ENCODE measurements at places on chromosomes 1 and 21.

DNA sequence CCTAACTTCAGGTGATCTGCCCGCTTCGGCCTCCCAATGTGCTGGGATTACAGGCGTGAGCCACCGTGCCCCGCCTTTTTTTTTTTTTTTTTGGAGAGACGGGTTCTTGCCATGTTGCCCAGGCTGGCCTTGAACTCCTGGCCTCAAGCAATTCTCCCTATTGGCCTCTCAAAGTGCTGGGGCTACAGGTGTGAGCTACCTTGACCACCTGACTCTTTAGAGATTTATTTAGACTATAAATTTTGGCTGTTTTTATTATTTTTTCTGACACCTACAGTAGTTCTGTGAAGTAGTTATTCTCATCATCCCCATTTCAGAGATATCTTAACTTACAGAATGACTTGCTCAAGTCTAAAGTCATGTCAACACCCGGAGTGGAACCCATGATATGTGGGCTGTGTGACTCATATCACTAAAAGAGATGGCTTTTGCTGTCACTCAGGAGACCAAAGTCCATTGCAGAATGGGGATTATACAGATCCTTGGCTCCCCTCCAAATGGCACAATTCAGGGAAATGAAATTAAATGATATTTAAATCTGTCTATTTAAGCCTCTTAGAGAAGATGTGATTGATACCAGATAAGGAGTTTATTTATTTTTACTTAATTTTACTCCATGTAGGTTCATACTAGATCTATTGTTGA lies 93.2 kb downstream of the CTH start:
- DNase-seq = peak; percentile 5

- DNase-seq = no peak
These were observed 7.9 kb downstream of the TINAGL1 start for GRCh38 chr1:31583995-31584868.

- peak; percentile 27 for DNase-seq
These were observed 64.8 kb downstream of the SLX9 start for GRCh38 chr21:45004481-45005247.

GRCh38 chr1:21631944-21632887 lies 36.9 kb downstream of the RAP1GAP start:
- DNase-seq = no peak

GRCh38 chr1:207833956-207834660 lies 76.8 kb downstream of the CD34 start:
- DNase-seq = no peak

DNA sequence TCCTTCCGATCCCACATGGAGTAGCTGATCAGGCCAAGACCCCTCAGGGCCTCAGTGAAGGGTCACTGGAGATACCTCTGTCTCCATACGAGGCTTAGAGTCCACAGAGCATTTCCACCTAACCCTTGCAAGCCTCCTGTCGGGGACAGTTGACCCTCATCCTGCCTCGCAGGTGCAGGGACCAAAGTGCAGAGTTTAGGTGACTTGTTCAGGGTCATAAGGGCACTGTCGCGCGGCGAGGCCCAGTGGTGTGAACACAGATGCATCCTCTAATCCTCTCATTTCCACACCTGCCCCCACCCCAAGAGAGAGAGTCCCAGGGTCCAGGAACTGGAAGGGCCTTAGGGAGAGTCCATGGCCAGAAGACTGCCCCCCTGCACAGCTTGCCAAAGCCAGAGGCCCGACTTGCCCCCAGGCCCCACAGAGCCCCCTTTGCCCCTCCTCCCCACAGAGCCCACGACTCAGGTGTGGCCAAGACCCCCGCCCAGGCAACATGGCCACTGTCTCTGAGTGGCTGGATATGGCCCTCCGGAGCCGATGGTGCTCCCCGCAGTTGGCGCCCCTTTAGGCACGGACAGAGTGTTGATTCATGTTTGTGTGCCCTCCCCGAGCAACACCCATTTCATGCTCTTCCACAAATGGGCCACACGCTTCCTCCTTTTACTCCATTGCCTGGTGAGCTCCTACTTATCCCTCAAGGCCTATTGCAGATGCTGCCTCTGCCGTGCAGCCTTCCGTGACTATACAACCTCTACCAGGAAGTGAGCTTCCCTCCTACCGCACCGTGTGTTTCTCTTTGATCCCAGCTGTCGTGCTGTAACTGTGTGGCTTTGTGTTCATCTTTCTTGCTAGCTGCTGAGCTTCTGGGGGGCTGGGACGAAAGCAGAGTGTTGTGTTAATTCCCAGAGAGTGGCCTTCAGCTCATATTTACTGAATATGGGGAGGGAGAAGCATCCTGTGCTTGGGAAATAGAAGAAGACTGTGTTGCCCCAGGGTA lies 1.7 kb downstream of the TRPM2 start:
- DNase-seq = no peak

- DNase-seq = no peak
These were observed 8.9 kb upstream of the MUTYH start for GRCh38 chr1:45348966-45349677.

DNA sequence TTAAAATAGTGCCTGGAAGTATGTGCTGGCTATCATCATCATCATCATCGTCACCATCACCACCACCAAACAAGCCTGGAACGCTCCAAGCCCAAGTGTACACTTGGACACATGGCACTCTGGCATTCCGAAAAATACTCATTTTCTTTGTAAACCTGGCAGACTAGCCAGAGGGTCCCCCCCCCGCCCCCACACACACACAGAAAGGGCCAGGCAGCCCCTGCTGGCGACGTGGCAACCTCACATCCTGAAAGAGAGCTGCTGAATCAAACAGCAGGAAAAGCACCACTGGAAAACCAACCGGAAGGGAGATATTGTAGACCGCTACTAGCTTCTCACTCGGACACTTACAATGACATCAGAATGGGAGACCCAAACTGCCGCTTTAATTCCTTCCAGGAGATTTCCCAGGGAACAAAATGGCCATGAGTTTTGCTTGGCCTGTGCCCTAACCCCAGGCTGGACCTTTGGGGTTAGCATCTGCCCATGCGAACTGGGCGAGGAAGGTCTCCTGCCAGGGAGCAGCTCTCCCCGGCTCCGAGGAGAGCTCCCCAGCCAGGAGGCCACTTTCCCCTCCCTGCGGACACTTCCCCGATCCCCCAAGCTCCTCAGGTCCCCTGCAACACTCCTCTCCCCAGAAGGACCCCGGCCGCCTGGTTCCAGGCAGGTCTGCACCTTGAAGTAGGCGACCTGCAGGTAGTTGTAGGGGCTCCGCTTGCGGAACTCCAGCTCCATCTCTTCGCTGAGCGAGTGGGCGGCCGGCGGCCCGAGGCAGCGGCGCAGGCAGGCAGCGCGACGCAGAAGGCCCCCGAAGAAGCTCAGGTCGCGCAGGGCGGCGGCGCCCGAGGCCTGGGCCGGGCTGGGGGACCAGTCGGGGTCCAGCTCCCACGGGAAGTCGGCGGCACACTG lies 742 bp downstream of the P3H1 start:
- DNase-seq = peak; percentile 86

GRCh38 chr1:178174539-178174938 lies 80.6 kb downstream of the RASAL2 start:
- DNase-seq = no peak

- no peak for DNase-seq
These were observed 6.0 kb upstream of the AGPAT3 start for GRCh38 chr21:43858806-43859648.

- no peak for DNase-seq
These were observed 3.8 kb upstream of the XCL1 start for GRCh38 chr1:168572633-168573032.

DNA sequence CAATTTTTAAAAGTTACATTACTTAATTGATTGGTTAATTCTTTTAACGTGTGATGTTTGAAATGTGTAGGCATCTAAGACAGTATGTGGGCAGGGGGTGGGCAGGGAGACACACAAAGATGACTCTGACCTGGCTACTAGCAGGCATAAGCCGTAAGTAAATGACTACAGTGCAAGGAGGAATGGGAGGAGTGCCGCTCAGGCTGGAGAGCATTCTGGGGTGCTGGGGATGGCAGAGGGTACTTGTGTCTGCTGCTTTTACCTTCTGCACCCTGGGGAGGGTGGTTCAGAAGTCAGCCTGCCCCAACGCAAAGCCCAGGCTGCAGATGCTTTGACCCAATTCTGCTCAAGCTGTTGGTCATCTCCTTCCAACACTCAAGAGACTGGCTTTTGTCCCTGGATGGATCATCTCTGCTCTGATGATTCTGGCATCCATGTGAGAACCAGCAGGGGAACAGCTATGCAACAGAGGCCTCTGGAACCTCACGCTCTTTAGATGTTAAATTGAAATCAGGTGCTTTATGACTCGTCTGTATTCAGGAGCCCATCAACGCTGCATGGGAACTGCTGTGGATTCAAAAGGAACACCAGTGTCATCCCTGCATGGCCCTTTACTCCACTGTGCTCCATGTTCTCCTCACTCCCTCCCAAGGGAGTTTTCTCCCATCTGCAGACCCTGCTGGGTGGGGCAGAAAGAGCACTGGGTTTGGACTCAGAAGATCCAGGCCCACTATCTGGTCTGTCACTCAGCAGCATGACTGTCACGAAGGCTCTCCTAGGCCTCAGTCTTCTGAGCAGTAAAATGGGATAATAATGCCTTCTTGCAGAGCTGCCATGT lies 78.8 kb downstream of the FAM78B start:
- DNase-seq = no peak

DNA sequence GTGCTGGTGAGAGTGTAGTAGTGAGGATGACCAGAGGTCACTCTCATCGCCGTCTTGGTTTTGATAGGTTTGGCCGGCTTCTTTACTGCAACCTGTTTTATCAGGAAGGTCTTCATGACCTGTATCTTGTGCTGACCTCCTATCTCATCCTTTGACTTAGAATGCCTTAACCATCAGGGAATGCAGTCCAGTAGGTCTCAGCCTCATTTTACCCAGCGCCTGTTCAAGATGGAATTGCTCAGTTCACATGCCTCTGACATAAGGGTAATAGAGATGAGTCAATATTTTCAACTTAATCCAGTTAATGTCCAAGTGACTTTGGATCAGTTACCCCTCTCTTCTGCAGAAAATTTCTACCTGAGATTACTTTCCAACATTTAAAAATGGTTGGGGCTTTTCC lies 4.6 kb downstream of the NID1 start:
- DNase-seq = no peak

DNA sequence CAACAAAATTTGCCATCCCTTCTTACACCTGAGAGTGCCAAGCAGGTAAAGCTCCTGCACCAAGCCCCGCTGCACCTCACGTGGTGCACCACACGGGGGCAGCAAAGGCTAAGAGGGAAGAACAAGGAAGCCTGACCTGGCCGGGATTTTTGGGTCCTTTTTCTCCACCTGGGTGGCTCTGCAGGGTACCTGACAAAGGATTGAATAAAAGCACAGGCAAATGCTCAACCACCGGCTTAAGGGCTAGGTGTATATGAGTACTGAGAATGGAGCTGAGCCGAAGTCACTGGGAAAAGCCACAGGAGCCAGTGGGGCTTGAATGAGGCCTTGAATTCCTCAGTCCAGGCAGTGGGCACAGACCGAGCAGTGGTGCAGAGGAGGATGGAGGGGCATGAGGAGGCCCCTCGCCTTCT lies 36.4 kb downstream of the ZNF697 start:
- DNase-seq = no peak

DNA sequence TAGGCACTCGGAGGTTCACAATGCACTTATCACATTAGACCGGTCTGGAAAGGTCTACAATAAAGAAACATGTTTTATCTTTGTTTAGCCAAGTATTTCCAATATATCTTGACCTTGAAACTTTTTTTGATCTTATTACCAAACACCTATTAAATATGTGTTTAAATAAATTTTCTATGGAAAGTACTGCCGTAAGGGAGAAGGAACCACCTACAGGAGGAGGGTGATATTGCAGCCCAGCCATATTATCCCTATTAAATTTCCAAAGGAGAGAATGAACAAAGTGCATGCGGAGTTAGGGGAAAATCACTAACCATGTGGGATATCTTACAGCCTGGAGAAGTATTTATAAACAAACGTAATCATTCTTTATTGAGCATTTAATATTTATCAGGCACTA lies 14.5 kb downstream of the BRINP2 start:
- no peak for DNase-seq

GRCh38 chr1:216457356-216457755 lies 34.1 kb upstream of the USH2A start:
- peak; percentile 52 for DNase-seq

DNA sequence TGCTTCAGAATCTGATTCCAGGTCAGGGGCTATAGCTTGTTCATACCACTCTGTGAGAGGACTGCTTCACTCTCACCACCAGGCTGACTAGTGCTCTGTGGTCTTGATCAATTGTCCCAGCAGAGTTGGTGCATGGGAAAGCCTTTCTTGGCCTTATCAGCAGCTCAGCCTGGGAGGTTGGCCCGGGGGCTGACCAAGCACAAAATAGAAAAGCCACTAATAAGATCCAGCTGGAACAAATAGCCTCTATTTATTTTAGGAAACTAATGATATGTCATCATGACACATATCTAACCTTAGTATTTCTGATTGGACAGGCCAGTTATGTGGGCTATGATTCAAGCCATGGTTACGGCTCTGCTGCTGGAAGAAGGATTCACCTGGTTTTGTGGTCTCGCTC lies 134.2 kb downstream of the GDAP2 start:
- DNase-seq = peak; percentile 94

- no peak for DNase-seq
These were observed 9.5 kb upstream of the DEGS1 start for GRCh38 chr1:224173523-224173922.

DNA sequence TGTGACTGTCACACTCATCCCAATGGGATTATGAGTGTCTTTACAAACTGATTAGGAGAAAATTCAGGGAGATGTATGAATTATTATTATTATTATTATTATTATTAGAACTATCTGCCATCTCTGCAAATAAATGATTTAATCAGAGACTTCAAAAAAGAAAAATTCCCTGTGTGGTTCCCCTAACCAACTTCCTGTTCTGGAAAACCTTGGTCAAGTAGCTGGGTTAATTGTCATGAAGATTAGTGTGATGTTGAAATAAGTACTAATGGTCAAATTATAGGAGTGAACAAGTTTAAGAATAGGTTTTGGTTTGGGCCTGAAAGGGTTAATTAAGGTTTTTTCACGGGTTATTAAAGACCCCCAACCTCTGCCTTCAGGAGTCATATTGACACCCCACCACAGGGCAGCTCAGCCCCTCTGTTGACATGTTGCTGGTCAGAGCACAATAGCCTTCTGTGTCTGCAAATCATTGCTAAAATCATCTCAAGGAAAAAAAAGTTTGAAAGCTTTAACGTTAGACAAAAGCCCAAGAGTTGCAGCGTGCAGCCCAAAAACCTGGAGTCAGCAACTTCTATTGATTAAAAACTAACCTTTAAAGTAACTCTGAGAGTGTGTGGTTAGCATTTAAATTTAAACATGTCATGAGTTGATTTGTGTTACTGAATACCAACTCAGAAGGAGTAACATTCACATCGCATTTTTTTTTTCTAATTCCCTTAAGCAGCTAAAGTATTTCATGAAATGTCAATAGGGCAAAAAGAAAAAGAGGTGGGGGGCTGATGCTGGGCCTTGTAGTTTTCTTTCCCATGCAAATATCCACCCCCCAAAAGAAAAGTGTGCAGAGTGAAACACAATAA lies 272.5 kb downstream of the TM2D1 start:
- no peak for DNase-seq

- DNase-seq = no peak
These were observed 4.1 kb downstream of the SPATC1L start for GRCh38 chr21:46180079-46180722.

GRCh38 chr1:28917757-28918118 lies 3.4 kb downstream of the EPB41 start:
- DNase-seq = no peak

GRCh38 chr1:15684042-15684461 lies at the start of gene PLEKHM2:
PLEKHM2 (plus strand) TSS chr1:15684320; CDS start chr1:15684559, 239 bp downstream.
- peak; percentile 42 for DNase-seq

- DNase-seq = no peak
These were observed 14.8 kb upstream of the GBP5 start for GRCh38 chr1:89287181-89288050.

- DNase-seq = no peak
These were observed 40.9 kb downstream of the TNFRSF9 start for GRCh38 chr1:7899741-7900140.

- no peak for DNase-seq
These were observed 75.8 kb downstream of the ARHGEF16 start for GRCh38 chr1:3530086-3530925.

All from HCEC 1CT (cell line).